T-helper 17 cell (primary cell): ENCODE measurements at places on chromosomes 5 and 9. TPM values are rescaled to one million over a fixed set of nuclear protein-coding genes. Genes with fewer than 3 reads are reported as not detected.

DNA sequence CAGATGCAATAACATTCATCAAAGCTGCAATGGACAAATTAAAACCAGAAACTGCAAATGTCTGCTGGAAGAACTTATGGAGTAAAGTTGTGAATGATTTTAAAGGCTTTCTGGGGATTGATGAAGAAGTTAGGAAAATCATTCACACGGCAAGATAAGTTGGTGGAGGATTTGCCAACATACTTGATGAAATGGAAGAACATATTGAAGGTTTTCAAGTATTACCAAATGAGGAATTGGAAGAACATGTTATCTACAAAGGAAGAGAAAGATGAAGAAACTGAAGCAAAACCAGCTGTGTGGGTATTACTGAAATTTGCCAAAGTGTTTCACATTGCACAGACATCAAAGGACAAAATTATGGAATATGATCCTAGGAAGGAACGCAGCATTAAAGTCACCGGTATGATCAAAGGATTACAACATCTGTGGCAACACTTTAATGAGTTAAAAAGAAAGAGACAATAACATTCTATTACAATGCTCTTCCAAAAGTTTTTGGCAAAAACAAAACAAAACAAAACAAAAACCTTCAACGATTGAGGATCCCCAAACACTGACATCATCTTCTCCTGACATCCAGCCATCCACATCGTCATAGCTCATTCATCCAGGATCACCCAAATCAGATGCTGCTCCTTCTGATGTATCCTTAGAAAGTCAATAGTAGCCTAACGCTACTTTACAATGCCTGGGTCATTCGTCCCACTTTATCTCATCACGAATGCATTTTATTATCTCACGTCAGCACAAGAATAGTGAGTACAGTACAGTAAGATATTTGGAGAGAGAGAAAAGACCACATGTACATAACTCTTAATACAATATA lies 61.3 kb upstream of the SMC5 start:
- no peak for DNase-seq

GRCh38 chr9:112380102-112380824 lies at the start of gene HSDL2:
HSDL2 (plus strand) TSS chr9:112380108; CDS start chr9:112380164, 56 bp downstream.
- no peak for DNase-seq

Gene CDH6
- not detected for total RNA-seq

Gene SUSD1
- total RNA-seq, result 23.7 TPM

Gene ENTPD8
- not detected for total RNA-seq

Gene CD72
- 3.5 TPM for total RNA-seq

- DNase-seq, result no peak
Observed at GRCh38 chr5:98414938-98415337, 358.5 kb upstream of the RGMB start.

DNA sequence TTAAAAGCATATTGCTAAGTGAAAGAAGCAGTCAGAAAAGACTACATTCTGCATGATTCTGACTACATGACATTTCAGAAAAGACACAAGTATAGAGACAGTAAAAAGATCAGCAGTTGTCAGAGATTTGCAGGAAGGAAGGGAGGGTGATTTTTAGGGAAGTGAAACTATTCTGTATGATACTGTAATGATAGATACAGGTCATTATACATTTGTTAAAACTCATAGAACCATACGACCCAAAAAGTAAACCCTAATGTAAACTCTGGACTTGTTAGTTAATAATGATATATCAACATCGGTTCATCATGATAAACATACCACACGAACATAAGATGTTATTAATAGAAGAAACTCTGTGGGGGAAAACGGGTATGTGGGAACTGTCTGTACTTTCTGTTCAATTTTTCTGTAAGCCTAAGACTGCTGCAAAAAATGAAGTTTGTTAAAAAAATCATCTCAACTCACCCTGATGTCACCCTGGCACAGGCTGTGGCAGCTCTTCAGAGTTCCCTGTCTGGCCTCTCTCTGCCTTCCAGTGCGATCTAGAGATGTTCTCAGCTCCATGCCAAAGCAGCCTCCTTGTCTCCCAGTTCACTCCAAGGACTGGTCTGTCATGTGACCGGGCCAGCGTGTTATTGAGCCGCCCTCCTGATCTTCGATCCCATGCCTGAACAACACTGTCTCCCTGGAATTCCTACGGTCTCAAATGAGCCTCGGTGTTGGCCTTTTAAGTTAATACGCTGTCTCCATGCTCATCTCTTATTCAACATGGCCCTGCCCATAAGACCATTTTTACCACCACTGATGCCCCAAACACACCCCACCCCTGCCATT lies 35.4 kb downstream of the PRLR start:
- no peak for DNase-seq

DNA sequence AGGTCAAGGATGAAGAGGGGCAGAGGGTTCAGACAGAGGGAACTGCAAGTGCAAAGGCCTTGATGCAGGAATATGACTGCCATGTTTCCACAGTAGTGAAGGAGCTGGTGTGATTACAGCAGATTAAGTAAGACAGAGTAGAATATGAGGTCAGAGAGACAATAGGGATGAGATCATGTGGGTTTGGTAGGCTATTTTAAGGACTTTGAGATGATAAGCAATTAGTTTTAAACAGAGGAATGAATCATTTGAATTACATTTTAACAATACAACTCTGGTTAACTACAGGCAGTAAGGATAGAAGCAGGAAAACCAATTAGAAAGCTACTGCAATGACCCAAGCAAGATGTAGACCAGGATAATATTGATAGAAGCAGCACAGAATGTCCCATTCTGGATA lies 7.7 kb downstream of the CENPK start:
- DNase-seq, result no peak

- DNase-seq, result no peak
Observed at GRCh38 chr9:112044186-112044585, 130.9 kb downstream of the SUSD1 start.

Gene NEURL1B
- total RNA-seq, result 0.23 TPM

DNA sequence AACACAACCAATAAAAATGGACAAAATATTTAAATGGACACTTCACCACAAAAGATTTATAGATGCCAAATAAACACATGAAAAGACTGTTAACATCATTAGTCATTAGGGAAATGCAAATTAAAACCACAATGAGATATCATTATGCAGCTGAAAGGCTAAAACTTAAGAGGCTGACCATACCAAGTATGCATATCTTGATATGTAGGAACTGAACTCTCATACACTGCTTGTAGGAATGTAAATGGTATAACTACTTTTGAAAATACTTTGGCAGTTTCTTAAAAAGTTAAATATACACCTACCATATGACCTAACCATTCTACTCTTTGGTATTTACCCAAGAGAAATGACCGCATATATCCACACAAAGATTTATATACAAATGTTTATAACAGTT lies 13.6 kb upstream of the ADAMTS12 start:
- no peak for DNase-seq

DNA sequence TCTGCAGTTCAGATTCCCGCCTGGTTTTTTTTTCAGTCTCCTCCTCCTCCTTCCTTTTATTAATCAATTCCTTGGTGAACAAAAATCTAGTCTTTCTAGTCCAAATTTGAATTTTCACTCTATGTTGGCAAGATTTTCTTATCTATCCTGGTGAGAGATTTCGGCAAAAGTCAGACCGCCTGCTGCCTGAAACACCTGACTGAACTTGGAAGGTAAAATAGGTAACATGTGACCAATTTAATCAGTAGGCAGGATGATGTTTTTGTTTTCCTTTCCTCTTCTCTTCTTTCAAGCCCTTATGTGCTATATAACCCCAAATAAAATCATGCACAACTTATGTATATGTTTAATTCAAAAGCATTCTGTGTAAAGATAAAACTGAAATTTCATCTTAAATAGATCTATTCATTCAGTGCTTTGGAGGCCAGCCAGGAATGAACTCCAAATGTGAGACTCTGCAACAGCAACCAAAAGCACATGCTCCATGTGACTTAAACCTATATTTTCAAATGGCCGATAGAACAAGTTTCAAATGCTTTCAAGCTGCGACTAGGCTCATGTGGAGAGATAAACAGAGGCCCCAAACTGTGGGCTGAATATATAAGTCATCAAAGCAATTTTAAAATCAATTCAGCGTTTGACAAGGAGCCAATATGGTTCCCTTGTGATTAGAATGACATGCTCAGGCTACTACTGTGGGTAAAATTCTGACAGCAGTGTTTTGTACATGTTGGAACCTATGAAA lies 100.4 kb upstream of the SEMA6A start:
- no peak for DNase-seq

DNA sequence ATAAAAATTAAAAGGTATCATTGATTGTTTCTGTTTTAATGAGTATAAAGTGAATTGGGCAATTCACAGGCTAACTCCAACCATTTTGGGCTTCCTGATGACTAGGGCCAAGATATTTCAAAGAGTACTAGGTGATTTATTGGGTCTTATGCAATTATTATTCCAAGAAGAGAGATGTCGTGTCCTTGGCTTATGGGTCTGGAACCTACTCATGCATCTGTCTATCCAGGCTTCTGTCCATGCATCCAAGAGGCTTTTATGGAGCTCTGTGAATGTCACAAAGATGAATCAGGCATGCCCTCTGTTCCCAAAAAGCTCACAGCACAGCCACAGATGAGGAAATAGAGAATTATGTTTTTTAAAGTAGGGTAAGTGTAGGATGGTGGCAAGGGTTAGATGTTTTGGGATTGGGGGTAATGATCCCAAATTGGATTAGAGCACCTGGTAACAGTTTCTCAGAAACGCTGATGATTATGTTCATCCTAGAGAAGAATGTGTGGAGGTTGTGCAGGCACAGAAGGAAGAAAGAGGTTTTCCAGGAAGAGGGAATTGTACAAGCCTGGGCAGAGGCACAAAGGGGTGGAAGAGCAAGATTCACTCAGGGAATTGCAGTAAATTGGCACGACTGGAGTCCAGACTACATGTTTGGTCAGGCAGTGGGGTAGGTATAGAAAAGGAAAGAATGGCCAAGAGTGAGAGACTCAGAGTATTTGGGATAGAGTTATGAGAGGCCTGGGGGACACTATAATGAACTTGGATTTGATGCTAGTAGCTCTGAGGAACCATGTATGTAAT lies 83.0 kb upstream of the TNC start:
- no peak for DNase-seq

GRCh38 chr9:130833031-130833990 lies 1.7 kb upstream of the ABL1 start:
- DNase-seq, result no peak

DNA sequence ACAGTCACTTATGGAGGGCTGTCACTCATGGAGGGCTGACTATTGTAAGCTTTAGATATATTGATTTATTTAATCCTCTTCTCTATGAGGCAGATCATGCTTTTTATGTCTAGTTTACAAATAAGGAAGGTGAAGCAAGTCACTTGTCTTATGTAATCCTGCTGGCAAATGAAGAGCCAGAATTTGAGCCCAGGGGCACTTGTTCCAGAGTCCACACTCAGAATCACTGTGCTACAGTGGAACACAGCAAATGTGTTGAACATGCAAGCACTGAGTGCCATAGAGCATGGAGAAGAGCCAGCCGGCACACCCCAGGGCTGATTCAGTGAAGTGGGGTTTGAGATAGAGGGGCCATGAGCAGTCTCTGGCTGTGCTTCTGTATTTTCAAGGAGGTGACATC lies 326.6 kb downstream of the MARCHF11 start:
- no peak for DNase-seq

Gene ARRDC1
- 83.8 TPM for total RNA-seq

DNA sequence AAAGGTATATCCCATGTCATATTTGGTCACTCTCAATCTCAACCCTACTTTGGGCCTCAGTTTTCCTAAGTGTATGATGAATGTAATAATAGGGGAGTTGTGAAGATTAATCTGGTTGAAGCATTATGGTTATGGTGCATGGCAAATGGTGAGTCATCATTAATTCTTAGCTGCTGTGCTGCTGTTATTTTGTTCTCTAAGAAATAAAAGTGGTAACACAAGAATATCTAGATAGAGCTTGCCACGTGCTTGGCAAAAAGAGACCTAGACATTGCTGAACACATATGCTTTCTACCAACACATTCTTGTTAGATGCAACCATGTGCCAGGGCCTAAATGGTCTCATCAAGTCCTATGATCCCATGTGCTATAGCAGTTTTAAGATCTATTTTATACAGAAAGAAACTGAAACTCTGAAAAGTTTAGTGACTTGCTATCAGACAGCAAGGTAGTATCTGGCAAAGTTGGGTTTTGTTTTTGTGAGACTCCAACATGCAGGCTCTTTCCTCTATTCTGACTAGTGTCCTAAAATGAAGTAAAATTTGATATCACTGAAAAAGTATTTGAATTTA lies 699.9 kb upstream of the MEF2C start:
- no peak for DNase-seq

GRCh38 chr9:116365056-116365471 lies 211.5 kb downstream of the PAPPA start:
- no peak for DNase-seq

Gene ROPN1L
- total RNA-seq, result 4.7 TPM

Gene FBXW2
- 71.2 TPM for total RNA-seq

DNA sequence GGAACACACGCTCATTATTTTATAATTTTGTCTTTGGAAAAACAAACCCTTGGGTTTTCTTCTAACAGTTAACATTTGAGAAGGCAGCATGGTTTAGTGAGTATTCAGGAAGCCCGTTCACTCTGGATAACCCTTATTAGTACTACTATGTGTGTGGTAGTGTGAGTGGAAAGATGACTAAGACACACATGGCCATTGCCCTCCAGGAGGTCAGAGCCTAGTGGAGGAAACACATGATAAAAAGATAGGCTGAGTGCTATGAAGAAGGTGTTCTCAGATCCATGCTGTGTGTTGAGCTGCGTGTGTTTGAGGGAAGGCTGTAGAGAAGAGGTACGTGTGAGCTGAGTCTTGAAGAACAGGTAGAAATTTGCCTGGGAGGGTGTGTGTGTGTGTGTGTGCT lies 8.4 kb downstream of the C5orf47 start:
- DNase-seq, result no peak

- no peak for DNase-seq
Observed at GRCh38 chr5:111580956-111581355, 68.6 kb upstream of the STARD4 start.

- no peak for DNase-seq
Observed at GRCh38 chr5:35694481-35694880, 76.8 kb downstream of the SPEF2 start.

GRCh38 chr5:14861123-14861765 lies 10.3 kb downstream of the ANKH start:
- DNase-seq, result no peak

Gene PFN3
- not detected for total RNA-seq

Gene FREM1
- total RNA-seq, result not detected

- DNase-seq, result no peak
Observed at GRCh38 chr5:168527756-168528295, 1.3 kb upstream of the FBLL1 start.

Gene PCDHGB2
- 0.44 TPM for total RNA-seq

GRCh38 chr5:79802406-79802805 lies 112.8 kb downstream of the CMYA5 start:
- no peak for DNase-seq

GRCh38 chr5:23385036-23385435 lies 122.4 kb upstream of the PRDM9 start:
- DNase-seq, result no peak

Gene ELL2
- 80.7 TPM for total RNA-seq

Gene ZFP2
- 0.52 TPM for total RNA-seq
